ENCODE measurements at places on chromosomes 4 and X. TPM values are rescaled to one million over a fixed set of nuclear protein-coding genes. Genes with fewer than 3 reads are reported as not detected.

DNA sequence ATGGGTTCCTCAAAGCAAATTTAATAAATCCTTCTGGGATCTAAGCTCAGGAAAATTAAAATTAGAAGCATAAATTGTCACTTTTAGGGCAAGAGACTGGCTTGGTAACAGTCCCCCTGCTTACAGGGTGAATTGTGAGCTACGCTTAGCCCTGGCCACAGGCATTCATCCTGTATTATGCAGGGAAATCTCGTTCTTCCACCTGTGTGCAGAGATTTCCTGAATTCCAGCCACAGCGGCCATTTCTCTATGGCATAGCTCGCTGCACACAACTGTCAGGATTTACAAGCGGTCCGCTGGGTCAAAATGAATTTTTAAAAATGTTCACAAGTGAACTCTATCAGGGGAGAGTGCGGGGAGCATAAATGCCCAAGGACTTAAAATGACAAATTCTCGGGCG lies 111.9 kb downstream of the DCTD start:
- DNase-seq = no peak

- no peak for DNase-seq
These were observed at the start of gene PPP1R3F for GRCh38 chrX:49269767-49270248. Gene PPP1R3F (plus strand): TSS chrX:49269793. CDS start chrX:49269870, 77 bp downstream.

DNA sequence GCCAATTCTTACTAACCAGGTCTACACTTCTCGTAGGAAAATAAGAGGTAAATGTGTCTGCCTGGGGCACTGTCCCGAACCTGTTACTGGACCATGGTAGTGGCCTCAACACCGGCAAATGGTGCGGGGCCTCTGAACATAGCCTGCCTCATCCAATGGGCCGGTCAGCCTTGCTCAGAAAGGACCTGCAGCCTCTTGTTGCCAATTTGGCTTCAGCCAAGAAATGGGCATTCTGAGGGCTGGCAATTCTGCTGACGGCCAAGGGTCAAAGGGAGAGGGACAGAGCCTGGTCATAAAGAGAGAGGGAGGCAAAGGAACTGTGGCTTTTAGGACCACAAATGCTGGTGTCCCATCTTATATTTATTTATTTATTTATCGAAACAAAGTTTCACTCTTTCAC lies 69.5 kb upstream of the ATP6AP2 start:
- DNase-seq = no peak

- no peak for DNase-seq
These were observed 59.6 kb downstream of the DCX start for GRCh38 chrX:111352424-111352823.

GRCh38 chrX:129642641-129643040 lies 12.1 kb downstream of the APLN start:
- no peak for DNase-seq

DNA sequence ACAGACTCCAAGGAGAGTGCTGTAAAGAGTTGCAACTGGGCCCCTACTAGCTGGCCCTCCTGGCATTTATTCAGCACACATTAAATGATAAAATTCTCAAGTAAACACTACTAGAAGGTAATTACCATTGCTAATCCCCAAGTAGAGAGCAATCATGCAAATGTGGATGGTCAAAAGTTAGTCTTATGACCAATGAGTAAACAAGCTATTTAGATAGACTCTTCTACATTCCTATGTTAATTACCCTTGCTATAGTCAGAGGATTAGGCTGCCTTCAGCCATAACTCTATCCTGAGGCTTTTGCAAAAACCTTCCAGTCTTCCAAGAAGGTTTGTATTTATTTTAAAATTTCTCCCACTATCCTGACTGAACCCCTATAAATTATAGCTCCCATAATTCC lies 28.3 kb upstream of the HPGD start:
- DNase-seq = no peak

- DNase-seq = no peak
These were observed 726.3 kb upstream of the INTU start for GRCh38 chr4:126906466-126906865.

DNA sequence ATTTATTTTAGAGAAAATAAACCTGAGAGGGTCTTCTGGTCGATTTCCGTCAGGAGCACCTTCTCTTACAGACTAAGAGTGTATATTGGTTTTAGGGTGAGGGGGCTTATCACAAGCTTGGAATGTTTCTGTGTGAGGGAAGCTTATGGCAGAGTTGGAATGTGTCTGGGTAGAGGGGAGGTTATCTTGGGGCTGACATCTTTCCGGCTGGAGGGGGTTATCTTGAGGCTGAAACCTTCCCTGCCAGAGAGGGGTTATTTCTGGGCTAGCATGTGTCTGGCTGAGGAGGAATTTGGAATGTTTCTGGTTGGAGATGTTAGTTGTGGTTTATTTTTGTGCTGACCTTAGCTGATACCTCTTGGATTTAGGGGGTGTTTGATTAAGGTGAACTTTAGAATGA lies 1312.1 kb downstream of the ADGRL3 start:
- no peak for DNase-seq

DNA sequence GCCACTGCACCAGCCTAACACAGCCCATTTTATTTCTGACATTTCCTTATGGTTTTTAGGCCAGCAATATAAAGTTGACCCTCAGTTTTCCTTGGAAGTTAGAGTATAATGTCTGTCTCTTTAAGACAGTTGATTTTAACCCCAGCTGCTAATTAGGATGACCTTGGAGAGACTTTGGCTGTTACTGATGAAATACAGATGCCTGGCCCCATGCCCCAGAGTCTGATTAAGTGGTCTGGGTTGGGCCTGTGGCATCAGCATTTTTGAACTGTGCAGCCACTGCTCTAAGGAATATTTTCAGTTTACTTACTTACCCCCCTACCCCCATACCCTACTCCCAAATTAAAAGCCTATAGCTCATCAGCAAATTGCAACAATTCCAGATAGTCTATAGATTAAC lies 85.8 kb downstream of the DCLK2 start:
- DNase-seq = no peak

GRCh38 chr4:153151535-153152455 lies 52.4 kb upstream of the TRIM2 start:
- no peak for DNase-seq

DNA sequence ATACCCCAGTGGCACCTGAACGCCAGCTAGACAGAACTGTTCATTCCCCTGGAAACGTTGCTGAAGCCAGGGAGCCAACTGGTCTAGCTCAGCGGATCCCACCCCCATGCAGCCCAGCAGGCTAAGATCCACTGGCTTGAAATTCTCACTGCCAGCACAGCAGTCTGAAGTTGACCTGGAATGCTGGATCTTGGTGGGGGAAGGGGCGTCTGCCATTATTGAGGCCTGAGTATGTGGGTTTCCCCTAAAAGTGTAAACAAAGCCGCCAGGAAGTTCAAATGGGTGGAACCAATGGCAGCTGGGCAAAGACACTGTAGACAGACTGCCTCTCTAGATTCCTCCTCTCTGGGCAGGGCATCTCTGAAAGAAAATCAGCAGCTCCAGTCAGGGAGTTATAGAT lies 213.0 kb downstream of the NKX6-1 start:
- DNase-seq = no peak

HCCS gene
- polyA plus RNA-seq = 41.8 TPM

KDR gene
- not detected for polyA plus RNA-seq

TNIP3 gene
- not detected for polyA plus RNA-seq
